ENCODE measurements at places on chromosomes 13 and 19. TPM values are rescaled to one million over a fixed set of nuclear protein-coding genes. Genes with fewer than 3 reads are reported as not detected.

DNA sequence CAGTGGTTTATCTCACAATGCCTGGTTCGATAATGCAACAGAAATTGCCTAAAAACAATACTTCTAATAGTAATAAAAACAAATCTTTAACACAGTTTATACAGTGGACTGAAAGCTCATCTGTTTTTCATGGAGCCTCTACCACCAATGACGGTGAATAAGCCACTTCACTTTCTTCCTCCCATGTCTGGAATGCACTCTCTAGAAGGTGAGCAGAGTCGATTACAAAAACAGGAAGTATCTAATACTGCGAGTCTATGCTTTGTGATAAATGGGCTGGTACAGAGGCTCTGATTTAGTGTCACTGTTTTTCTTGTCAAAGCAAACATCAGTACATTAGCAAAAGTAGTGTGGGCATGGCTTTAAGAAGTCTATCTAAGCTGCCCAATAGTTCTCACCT lies 1348.6 kb upstream of the SLC10A2 start:
- no peak for DNase-seq

GRCh38 chr13:44169018-44169911 lies 204.4 kb upstream of the SERP2 start:
- no peak for DNase-seq

GRCh38 chr19:30855442-30855841 lies 483.3 kb downstream of the ZNF536 start:
- no peak for DNase-seq

- no peak for DNase-seq
These were observed 6.9 kb upstream of the LTBP4 start for GRCh38 chr19:40594255-40594654.

- no peak for DNase-seq
These were observed 5.4 kb upstream of the ZNF765 start for GRCh38 chr19:53389571-53389970.

GRCh38 chr19:32141840-32142511 lies 203.4 kb upstream of the ZNF507 start:
- no peak for DNase-seq

GRCh38 chr13:77832339-77833100 lies 86.1 kb downstream of the EDNRB start:
- no peak for DNase-seq

DNA sequence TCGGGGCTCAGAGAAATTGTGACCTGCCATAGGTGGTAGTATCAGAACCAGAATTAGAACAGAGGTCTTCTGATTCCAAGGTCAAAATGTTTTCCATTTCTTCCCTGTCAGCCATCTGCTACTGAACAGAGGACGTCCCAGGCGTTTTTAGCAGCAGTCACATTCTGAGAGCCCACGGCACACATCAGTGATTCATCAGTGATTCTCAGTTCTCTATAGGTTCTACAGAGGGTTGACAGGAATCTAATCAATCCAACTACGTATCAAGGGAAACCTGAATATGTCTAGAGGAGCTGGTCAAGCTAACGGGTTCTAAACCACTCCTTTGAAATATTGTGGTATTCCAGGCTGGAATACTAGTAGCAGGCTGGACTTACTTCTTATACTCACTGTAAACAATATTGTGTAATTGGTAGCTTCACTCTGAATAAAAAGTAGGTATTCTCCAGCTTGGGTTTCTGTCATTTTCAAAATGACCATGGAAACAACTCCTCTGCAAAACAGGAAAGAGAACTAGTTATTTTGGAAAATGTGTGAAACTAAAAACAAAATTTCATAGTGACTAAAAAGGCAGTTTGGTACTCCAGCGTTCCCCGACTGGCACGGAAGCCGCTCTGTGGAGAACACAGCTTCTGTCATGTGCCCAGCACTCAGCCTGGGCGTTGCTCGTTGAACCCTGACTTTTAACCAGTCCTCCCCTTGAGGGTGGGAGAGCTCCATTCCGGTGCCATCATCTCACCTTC lies 43.2 kb downstream of the FLT3 start:
- no peak for DNase-seq

DNA sequence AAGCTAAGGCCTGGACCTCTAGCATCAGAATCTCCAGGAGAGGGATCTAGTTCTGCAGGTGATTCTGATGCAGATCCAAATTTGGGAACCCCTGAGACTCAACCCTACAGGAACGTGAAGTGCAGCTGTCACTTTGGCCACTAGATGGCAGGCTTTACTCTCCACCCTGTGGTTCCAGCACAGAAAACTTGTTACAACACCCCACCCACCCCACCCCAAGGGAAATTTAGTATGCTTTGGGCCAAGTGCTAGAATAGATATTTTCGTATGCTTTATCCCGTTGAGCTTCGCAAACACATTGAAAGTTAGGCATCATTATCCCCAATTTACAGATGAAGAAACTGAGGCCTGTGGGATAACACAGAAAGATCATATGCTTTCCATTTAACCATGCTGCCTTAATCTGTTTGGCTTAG lies 232.0 kb downstream of the B3GLCT start:
- no peak for DNase-seq

GRCh38 chr13:33079960-33080359 lies 63.7 kb downstream of the KL start:
- no peak for DNase-seq

DNA sequence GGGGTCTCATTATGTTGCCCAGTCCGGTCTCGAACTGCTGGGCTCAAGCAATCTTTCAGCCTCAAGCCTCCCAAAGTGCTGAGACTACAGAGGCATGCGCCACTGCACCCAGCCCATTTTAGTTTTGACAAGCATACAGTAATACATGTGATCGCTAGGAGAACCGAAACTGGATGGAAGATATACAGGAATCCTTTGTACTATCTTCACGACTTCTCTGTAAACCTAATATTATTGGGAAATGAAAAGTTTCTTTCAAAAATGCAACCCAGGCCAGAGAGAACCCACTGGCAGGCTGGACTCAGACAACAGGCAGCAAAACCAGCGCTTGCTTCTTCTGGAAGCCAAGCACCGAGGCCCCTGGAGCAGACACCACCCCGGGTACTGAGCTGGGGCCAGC lies 9.4 kb downstream of the C19orf12 start:
- DNase-seq = no peak

- DNase-seq = no peak
These were observed 4.0 kb upstream of the NWD1 start for GRCh38 chr19:16715611-16716010.

CEACAM7 gene
- total RNA-seq = not detected

TNFSF9 gene
- 11.6 TPM for total RNA-seq

OSCAR gene
- total RNA-seq = 66.5 TPM

TEX101 gene
- not detected for total RNA-seq

PCDH17 gene
- total RNA-seq = 22.0 TPM

SLC10A2 gene
- total RNA-seq = not detected

All from upper lobe of left lung (tissue), 6 donors.